NCI-H187 treated with DMSO at 0.1 percent for 48 hours (cell line): ENCODE measurements at places on chromosomes 7 and 10.

DNA sequence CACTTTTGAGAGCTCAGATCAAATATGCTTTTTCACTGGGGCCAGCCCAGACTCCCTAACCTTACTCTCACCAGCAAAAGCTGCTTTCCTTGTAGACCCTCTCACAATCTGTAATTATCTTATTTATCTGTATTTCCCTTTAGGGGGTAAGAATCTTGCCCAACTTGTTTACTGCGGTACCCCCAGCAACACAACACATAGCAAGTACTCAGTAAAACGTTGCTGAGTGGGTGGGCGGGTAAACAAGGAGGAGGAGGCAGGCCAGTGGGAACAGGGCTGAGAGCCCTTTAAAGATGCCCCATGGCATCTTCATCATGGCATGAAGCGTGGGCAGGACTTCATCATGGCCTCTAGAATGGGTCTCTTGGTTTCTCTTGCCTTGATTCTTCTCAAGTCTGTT lies 64.2 kb downstream of the SORBS1 start:
- DNase-seq: no peak

DNA sequence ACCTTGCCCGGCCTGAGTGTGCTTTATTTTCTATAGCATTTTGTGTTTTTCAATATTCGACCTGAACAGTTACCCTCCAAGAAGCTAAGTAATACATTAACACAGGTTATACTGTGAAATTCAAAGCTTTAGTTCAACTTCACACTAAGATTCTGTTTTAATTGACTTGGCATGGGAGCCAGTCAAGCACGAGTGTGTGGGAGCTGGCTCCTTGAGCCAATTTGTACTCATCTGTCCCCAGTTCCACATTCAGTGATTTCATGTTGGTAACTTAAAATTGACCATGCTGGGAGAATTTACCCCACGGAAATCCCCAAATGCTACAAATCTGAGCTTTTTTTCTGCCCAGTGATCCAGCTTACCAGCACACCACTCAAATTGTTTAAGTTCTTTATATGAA lies 20.3 kb downstream of the TSPAN12 start:
- no peak for DNase-seq

GRCh38 chr10:1643161-1643907 lies 94.0 kb downstream of the ADARB2 start:
- no peak for DNase-seq

GRCh38 chr7:19437446-19437845 lies 271.4 kb downstream of the POLR1F start:
- DNase-seq: no peak

DNA sequence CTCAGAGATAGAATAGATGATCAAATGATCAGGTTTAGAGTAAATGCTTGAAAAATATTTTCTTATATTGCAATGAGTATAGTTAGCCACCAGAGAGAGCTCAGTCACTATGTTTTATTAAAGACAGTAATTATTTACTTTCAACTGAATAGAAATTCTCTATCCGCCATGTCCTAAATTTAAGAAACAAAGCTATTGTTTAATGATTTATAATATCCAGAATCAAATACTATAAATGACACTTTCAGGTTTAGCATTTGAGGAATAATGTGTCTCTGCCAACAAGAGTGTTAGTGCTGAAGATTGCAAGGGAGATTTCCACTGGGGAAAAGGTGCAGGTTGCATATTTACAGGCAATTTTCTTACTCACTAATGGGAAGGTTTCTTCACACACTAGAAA lies 184.7 kb downstream of the DGKB start:
- DNase-seq: no peak

- no peak for DNase-seq
Measured at GRCh38 chr7:21352540-21353387, 75.1 kb upstream of the SP4 start.

DNA sequence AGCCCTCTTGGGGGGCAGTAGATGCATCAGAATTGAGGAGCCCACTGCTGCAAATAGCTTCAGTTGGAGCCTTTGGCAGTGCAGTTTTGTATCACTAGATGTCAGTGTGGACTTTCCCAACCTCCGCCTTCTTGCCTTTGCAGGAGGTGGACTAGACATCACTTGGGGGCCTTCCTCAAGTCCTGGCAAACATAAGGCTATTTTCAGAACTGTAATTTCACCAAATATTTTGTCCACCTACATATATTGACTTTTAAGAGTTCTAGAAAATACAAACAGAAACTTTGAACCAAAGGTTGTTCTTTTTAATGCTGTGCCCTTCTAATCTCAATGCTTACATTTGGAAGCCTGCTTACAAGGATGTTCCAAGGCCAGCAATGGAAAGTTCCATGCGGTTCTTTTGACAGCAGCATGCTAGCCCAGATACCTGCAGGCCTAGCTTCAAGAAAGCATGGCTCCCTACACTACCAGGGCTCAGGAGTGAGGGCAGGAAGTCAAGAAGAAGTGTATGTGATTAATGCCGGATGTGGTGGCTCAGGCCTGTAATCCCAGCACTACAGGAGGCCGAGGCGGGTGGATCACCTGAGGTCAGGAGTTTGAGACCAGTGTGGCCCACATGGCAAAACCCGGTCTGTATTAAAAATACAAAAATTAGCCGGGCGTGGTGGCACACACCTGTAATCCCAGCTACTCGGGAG lies 8.0 kb upstream of the ZNRF2 start:
- DNase-seq: no peak

- DNase-seq: no peak
Measured at GRCh38 chr7:136868496-136869000, at the start of gene CHRM2. TSS of gene CHRM2 (plus strand) at chr7:136868652. CDS start at chr7:137014866, 146,214 bp downstream.

GRCh38 chr7:104089061-104089460 lies 99.6 kb upstream of the RELN start:
- no peak for DNase-seq

GRCh38 chr7:84829719-84830118 lies 357.1 kb downstream of the SEMA3D start:
- DNase-seq: no peak

- DNase-seq: no peak
Measured at GRCh38 chr10:124515244-124515970, 53.8 kb downstream of the LHPP start.

- no peak for DNase-seq
Measured at GRCh38 chr10:23412223-23412622, 26.7 kb upstream of the OTUD1 start.

GRCh38 chr7:91357379-91357778 lies 93.1 kb downstream of the FZD1 start:
- no peak for DNase-seq

DNA sequence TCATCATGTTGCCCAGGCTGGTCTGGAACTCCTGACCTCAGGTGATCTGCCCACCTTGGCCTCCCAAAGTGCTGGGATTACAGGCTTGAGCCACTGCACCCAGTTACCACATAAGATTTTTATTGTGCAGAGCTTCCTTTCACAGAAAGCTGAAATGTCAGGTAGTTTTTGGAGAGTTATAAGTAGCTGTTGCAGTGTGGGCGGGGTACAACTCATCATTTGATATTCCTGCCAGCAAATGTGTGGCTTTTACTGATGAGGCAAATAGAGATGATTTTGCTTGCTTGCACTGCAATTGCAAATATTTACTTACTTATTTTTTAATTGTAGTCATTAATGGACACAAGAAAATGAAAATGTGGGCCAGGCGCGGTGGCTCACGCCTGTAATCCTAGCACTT lies 32.4 kb downstream of the NKX2-3 start:
- no peak for DNase-seq

DNA sequence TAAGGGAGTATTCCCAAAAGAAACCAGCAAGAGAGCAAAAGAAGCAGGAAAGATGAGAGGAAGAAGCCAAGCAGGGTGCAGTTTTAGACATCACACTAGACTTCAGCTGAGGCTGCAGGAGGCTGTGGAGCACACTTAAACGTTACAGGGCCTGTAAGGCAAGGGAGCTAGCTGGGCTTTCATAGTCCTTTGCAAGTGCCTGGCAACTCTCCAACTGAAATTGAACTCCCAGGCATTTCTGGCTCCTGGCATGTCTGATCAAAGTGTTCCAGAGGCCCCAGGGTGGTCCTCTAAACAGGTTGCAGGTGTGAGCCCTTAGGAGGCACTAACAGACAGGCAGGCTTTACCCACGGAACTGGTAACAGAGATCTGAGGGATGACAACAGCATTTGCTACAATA lies 750.2 kb downstream of the XPNPEP1 start:
- no peak for DNase-seq

GRCh38 chr10:61701055-61701705 lies 38.5 kb downstream of the CABCOCO1 start:
- no peak for DNase-seq

- peak; percentile 32 for DNase-seq
Measured at GRCh38 chr10:50624866-50625501, 1.2 kb upstream of the SGMS1 start.

- DNase-seq: no peak
Measured at GRCh38 chr7:128788446-128789412, 3.0 kb upstream of the CCDC136 start.

GRCh38 chr7:139049111-139049510 lies 13.3 kb upstream of the ZC3HAV1L start:
- DNase-seq: no peak

DNA sequence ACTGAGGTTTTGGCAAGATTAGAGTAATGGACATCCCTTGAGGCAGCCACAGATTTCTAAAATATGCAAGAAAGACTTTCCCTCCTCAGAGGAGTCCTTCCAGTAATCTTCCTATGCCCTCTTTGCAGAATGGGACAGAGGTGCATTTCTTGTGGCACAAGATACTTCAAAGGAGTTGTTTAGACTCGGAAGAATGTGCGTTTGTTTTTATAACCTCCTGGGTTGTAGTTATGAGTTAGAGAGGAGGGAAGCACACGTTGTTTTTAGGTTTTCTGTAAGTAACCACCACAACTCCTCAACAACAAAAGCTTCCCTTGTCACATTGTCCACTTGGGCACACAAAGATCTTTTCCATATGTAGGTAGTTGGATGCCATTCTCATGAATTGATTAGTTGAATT lies 78.1 kb upstream of the GLI3 start:
- no peak for DNase-seq

DNA sequence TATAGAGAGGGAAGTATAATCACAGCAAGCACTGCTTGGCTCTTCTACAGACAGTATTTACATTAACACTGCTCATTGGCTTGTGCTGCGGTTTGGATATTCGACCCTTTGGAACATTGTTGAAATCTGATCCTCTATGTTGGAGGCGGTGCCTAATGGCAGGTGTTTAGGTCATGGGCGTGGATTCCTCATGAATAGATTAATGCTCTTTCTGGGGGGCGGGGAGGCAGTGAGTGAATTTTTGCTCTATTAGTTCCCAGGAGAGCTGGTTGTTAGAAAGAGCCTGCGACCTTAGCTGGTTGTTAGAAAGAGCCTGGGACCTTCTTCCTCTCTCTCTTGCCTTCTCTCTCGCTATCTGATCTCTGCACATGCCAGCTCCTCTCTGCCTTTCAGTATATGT lies 77.3 kb upstream of the SVIL start:
- DNase-seq: peak; percentile 68

DNA sequence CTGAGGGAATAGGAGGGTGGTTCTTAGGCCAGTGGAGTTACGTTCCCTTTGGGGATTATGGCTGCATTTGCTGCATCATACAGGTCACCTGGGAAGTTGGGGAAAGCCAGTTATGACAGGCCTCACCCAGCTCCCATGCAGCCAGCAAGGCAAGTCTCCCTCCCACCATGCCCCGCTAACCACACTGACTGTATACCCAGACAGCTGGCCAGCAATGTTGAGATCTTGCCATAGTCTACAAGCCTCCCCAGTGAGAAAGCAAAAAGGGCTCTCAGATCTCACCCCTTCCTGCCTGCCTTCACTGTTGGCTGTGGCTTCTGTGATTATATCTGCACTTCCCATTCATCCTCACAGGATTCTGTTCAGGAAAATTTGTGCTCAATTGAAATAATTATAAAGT lies 133.3 kb upstream of the HGF start:
- DNase-seq: no peak

DNA sequence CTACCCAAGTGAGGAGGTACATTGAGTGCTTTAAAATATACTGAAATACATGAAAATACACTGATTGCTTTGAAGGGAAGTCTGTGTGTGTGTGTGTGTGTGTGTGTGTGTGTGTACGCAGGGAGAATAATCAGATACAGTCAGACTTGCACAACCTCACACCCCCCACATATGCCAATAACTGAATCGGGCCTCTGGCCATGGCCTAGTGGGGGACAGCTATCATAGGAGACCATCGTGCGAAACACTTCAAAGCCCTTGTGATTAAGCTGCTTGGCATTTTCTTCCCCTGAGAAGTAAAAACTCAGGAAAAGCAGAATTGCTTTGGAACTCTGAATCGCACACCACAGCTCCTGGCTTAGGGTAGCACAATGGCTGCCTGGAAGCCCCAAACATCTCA lies 135.1 kb downstream of the C10orf105 start:
- DNase-seq: no peak

DNA sequence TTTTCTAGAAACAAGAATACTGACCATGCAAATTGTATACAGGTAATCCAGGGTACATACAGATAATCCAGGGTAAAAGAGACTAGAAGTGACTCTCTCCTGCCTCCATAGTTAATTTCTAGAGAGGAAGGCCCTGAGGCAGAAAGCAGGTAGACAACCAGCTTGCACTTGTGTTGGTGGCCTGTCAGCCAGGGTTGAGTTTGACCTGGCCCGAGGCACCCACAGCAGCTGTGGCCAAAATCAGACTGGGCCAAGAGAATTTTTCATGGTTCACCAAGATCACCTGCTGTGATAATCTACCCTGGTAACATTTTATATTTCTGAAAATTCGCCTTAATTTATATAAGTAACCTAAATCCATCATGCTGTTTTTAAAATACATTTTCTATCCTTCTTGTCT lies 386.5 kb upstream of the ETV1 start:
- DNase-seq: no peak

- no peak for DNase-seq
Measured at GRCh38 chr10:79407423-79407796, 38.0 kb downstream of the ZCCHC24 start.

DNA sequence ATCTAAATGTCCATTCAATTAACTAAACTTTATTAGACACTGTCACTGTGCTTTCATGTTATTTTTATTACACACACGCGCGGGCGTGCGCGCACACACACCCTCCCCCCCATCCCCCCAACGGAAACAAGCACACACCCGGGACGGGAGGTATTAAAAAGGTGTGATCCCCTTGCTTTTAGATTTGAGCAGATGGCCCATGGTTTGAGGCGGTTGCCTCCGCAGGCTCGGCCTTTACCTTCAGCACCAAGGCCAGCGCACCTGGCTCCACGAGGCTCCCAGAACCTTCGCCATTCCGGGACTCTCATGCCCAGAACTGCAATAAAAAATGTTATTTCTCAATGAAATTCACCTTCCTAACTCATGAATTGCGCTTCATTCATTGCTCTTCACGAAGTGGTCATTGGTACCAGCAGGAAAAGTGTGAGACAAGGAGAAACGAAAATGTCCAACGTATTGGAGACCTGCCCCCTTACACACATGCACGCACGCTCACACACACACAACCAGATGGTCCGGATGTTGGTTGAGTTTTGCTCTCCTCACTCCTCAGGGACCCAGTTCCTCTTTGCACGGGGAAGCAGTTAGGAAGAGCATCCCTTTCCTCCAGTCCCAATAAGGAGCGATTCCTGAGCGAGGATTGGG lies 20.8 kb upstream of the PTF1A start:
- no peak for DNase-seq
